Stimulated activated CD4-positive, alpha-beta T cell treated with anti-CD3 and anti-CD28 coated beads, Interleukin-1b, Interleukin-23, amount 100 ng/mL, for 48 hours (primary cell): ENCODE measurements at places on chromosomes 3 and 15.

DNA sequence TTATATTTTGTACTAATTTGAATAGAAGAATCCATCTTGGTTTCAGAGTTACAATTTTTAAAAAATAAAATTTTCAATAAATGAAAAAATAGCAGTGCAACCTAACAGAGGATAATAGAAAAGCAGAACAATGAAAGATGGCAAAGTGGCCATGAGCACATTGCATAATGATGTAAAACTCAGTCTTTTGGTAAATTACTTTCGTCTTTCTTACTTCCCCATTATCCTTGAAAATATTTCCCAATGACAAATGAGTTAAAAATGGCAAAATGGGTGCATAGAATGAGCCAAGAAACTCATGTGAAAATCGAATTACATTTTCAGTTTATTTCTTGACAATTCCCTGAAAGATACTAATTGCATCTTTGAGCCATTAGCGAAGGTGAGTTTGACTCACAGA is 236.4 kb downstream of the CDIN1 start:
- no peak for DNase-seq

GRCh38 chr15:22903961-22904534 is 65.6 kb downstream of the NIPA2 start:
- no peak for DNase-seq

- DNase-seq = no peak
These were observed 289.1 kb upstream of the AZI2 start for GRCh38 chr3:28637742-28638141.

- no peak for DNase-seq
These were observed 49.1 kb downstream of the CCK start for GRCh38 chr3:42216931-42217333.

- no peak for DNase-seq
These were observed 25.4 kb upstream of the AVEN start for GRCh38 chr15:34064438-34064837.

DNA sequence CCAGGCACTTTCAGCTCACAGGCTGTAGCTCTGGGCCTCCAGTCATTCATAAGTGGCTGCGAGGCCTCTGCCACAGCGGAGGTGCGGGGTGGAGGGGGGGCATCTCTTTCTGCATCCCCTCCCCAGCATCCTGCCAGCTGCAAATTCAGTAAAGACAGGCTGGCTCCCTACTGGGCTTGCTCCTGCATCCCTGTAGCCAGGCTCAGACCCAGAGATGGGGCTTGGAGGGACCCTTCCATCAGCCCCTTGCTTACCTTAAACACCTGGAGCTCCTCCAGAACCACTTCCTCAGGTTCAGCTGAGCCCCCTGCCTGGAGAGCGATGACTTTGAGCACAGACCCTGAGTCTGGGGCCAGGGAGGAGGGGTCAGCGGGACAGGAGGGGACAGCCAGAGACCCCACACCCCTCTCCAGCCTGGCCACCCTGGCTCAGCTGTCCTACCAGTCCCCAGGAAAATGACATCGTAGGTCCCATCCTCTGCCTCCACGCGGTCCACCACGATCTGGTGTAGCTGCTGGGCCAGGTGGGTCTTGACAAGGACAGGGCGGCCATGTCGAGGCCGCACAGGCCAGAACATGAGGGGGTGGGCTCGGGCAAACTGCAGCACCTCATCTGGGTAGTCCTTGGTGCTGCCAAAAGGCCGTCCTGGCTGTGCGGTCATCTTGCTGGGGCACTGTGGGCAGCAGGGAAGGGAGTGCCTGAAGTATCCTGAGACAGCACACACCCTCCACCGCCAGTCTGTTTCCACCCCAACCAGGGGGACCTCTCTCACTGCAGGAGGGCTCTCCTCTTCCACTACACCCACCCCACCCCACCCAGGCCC is 5.3 kb downstream of the SEMA3G start:
- DNase-seq = no peak

GRCh38 chr3:65545429-65545828 is 493.3 kb downstream of the MAGI1 start:
- no peak for DNase-seq

DNA sequence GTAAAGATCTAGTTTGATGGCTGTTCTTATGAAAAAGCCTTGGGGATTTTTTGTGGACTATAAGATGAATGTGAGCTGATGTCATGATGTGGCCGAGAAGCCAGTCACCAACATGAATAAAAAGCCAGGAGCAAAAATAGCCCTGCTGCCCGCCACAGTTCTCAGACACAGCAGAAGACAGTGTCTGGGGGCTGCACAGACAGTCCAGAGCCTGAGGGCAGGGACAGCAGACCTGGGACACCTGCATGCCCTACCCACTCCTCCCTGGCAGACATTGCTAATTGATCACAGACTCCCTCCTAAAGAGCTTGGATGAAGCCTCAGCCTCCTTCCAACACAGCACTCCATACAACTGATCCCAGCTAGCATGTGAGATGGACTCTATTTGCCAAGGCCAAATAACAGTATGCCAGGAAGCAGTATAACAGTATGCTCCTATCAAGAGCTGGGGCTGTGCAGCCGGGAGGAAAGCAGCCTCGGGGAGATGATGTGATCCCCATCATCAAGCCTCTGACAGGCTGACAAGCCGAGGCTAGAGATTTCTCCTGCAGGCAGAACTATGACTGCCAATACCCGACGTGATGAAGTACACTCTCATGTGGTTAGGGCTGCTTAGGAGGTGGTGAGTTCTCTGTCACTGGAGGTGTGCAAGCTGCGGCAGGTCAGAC is 105.4 kb upstream of the RPL32 start:
- DNase-seq = no peak

DNA sequence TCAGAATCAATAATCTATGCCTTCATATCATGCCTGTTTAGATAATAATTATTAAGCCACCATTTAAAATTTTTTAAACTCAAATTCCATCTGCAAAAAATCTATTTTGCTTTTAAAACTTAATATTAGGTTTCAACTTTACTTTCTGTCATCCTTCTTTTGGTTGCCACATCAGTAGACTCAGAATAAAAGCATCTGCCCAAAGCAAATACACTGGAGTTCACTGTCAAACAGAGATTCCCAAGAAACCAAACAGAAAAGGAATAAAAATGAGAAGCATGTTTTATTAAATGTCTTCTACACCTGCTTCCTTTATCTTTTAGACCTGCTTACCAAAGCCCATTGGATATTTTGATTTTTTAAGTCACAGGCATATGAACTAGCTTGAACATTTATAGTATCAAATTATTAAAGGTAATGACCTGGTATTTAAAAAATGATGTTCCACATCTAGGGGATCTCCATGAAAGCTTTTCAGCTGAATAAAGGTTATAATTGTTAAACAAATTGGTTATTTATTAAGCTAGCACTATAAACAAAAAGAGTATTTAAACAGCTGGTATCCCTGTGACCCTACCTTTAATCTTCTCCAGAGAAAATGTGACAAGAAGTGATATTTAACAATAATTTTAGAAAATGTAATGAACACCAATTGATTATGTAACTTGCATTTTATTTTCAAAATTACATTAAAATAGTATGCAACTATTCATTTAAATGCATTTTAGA is 62.5 kb downstream of the ALCAM start:
- DNase-seq = no peak

GRCh38 chr15:31283043-31283442 is 43.6 kb upstream of the KLF13 start:
- DNase-seq = no peak

- DNase-seq = peak; percentile 85
These were observed at the start of gene HYKK for GRCh38 chr15:78506971-78507830. TSS of gene HYKK (plus strand) at chr15:78507577. CDS start at chr15:78513089, 5,512 bp downstream.

GRCh38 chr3:128875556-128876120 is 3.8 kb upstream of the ACAD9 start:
- peak; percentile 77 for DNase-seq

DNA sequence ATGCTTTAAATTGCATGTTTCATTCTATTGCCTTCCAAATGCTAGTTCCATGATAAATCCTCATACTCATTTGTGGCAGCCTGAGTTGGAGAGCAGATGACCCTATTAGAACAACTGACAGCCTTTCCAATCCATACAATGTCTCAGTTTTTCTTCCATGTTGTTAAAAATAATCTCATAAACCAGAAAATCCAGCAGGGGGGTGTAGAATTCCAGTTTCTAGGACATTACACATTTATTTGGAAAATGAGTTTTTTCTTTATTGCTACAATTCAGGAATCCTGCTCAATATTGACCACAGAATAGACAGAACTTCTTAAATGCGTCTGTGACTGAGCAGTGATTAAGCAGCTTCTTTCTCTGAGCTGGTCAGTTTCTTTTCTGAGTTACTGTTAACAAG is 174.2 kb upstream of the ATP10A start:
- no peak for DNase-seq

DNA sequence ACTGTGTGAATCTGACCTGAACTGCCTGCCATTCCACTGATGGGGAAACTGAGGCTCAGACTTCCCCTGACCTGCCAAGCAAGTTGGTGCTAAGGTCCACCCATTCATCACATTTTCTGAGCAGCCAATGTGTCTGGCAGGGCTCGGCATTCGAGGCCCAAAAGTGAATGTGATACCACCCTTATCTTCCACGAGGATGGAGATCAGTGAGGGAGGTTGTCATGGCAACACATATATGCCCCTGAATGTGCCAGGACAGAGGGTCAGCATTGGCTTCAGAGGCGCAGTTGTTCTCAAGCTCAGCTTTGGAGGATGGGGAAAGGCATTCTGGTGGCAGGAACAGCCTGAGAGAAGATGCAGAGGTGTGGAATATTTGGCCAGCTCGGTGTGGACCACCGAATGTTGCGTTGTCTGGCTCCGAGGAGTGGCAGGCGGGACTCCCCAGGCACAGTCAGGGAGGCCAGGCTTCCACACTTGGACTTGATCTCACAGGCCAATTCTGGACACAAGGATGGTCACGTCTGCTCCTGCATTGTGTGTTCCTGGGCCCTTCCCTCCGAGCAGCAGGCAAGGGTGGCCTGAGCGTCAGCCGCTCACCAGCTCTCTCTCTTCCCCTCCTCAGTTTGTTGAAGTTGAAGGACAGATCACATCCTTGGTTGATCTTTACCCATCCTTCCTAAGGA is 63.4 kb downstream of the GRIP2 start:
- no peak for DNase-seq

GRCh38 chr3:14461748-14462324 is 59.4 kb downstream of the SLC6A6 start:
- DNase-seq = no peak

DNA sequence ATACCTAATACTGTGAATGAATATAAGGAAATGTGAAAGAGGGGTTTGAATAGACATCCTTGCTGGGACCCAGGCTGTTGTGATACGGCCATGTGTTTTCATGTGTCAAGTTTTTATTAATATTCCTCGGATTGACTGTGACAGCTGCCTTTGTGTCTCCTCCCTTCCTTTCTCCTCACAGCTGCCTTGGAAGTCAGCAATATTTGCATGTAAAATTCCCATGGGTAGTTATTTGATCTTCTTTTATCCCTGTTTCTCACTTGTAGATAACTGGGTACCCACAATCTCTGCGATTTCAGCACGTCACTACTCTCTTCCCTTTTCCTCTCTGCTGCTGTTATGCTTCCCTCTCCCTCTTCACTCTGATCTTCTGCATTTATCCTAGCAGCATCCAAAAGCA is 9.4 kb downstream of the GPR156 start:
- DNase-seq = no peak

DNA sequence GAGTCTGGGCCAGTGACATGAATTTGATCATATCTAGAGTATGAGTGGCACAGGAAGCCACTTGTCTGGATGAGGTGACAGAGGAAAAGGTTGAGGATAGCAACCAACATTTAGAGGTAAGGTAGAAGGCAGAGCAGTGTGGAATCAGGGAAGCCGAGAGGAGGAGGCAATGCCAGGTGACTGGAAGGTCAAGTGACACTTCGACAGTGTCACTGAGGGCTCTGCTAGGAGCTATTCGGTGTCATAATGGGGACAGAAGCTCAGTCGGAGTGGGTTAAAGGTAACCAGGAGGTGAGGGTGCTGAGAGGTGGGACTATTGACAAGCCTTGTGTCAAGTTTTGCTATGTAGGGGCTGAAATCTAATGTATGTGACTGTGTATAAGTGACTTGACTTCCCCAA is 56.7 kb downstream of the IGF1R start:
- DNase-seq = no peak

DNA sequence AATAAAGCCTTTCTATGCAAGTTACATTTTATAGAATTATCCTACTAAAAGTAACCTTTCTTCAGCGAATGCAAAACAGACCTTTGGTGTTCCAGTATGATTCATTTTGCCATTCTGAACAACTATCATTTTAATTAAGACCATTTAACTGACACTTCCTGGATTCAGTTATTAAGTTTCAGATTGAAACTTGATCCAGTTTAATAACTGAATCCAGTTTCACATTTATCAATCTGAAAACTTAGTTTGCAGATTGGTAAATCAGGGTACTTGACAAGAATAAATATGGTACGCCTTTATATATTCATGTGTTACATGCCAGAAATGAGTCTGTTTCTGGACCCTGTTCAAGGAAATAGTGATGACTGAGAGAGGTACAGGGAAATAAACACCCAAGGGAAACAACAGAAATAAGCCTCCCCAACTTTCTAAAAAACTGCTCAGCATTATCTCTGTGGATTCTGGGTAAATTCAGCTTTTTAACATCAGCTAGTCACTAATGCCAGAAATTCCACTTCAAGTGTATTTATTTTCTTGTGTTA is 23.3 kb upstream of the NFKBIZ start:
- DNase-seq = no peak

- DNase-seq = no peak
These were observed 280.6 kb upstream of the ZNF717 start for GRCh38 chr3:76065964-76066363.

GRCh38 chr15:85950101-85950500 is 129.6 kb upstream of the AGBL1 start:
- DNase-seq = no peak

- DNase-seq = no peak
These were observed 91.8 kb downstream of the TOP2B start for GRCh38 chr3:25572919-25573385.

GRCh38 chr3:24235121-24235520 is 259.5 kb downstream of the THRB start:
- no peak for DNase-seq

DNA sequence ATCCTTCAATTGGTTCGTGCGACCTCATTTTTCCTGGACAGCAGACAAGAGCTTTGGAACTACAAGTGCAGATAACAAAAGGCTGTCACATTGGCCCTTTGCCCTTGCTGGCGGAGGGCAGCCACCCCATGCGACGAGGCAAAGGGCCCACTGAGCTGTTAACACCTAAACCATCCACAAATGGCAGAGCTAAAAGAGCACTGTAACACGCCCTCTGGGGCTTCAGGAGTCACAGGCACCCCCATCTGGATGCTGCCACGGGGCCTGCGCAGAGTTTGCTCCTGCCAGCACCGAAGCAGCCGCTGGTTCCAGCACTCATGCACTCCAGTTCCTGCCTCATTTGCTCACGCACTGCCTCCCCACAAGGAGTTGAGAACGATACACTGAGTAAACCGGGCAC is 524.9 kb downstream of the ZNF385D start:
- DNase-seq = no peak
